Inflammatory macrophage (primary cell): ENCODE measurements at places on chromosomes 4 and X.

DNA sequence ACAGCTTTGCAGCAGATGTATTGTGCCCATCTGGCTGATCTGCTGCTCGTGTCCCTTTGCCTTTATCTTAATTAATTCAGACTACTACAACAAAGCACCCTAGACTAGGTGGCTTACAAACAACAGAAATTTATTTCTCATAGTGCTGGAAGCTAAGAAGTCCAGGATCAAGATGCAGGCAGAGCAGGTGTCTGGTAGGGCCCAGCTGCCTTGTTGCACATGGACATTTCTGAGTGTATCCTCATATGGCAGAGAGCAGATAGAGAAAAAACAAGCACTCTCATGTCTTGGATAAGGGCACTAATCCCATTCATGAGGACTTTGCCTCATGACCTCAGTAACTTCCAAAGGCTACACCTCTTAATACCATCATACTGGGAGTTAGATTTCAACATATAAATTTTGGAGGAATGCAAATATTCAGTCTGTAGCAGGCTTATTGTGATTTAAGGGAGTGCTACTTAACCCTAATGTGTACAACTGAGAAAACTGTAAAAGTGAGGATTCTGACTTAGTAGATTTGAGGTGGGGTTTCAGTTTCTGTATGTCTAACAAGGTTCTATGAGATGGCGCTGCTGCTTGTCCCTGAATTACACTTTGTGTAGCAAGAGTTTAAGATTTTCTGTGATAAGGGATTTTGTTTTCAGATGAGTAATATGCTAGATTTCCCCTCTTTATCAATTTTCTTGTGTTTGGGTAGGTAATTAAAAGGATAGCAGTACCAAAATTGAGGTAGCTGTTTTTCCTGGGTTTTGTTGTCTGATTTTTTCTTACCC, 473.2 kb upstream of the TECRL start:
- DNase-seq: no peak

- no peak for DNase-seq
Measured at GRCh38 chr4:141429933-141430332, 206.4 kb upstream of the IL15 start.

DNA sequence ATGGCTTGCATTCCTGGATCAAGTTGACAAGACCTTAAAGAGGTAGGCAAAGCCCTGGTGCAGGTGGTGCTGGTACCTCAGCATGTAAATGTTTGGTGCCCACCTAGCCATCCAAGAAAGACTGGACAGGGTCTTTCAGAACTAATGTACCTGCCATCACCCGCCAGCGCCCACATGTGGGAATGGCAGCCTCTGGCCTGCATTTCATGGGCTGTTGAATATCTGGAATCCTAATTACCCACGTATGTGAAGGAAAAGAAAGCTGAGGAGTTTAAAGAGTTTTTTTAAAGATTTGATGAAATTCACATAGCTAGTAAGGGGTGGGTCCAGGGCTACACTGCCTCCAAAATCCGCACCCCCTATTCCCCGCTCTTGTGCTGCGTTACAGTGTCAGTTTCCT, 8.6 kb upstream of the CCDC149 start:
- DNase-seq: no peak

DNA sequence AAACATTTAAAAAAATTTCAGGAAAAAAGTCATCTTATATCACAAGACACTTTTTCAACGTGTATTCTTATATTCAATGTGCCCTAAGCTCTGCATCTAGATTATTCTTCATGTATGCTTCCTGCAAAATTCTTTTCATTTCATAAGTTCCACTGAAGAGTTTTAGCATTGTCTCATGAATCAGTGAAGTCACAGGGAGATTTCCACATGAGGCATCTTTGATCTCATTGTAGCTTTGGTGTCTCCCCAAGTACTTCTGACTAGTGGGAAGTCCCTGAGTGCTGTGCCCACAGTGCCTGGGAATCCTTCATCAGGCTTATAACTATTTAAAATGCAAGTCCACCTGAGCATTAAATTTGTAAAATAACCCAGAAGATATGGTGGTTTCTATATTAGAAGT, 123.8 kb downstream of the MAD2L1 start:
- DNase-seq: no peak

GRCh38 chr4:117447925-117448324, 362.5 kb upstream of the TRAM1L1 start:
- DNase-seq: peak; percentile 8

DNA sequence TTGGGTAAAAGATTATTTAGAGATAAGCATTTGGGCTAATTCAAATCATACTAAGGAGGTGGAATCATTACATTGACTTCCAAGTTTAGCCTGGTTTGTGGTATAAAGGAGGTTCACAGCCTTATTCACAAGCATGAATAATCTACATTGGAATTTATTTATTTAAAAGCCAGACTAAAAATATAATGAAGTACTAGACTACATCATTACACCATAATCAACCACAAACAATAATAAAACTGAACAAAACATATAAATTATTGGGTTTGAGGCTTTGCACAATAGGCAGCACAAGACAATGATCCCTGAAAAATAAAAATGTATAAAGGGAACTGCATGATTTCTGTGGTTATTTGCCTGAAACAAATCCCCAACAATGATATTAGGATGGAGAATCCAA, 314.0 kb downstream of the GBA3 start:
- DNase-seq: no peak

DNA sequence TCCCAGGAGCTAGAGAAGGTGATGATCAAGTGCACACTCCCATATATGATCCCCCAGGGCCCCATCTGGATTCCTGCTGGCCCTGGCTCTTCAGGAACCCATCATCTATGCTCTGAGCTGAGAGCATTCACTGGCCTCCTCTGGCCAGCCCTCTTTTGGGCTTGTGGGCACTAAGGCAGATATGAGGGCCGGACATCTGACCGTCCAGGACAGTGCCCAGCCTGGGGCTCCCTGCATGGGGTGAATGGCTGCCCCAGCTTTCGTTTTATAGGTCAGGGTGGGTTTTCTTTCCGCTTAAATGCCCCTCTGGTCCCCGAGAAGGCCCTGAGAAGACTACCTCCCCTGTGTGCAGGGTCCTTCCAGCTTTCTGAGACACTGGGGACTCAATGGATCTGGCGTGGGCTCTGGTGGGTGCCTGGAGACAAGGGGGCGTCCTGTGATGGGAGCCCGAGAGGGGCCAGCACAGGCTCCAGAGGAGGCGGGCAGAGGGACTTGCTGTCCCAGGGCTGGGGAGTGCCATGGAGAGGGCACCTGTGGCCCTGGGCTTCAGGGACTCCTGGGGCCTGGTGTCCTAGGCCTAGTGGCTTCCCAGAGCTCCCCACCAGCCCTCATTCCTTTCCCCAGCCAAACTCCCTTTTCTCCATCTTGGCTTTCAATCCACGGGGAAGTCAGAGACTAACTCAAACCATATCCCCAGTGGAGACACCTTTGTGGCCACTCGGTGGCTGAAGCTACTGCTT, 39.5 kb upstream of the GRPEL1 start:
- no peak for DNase-seq

DNA sequence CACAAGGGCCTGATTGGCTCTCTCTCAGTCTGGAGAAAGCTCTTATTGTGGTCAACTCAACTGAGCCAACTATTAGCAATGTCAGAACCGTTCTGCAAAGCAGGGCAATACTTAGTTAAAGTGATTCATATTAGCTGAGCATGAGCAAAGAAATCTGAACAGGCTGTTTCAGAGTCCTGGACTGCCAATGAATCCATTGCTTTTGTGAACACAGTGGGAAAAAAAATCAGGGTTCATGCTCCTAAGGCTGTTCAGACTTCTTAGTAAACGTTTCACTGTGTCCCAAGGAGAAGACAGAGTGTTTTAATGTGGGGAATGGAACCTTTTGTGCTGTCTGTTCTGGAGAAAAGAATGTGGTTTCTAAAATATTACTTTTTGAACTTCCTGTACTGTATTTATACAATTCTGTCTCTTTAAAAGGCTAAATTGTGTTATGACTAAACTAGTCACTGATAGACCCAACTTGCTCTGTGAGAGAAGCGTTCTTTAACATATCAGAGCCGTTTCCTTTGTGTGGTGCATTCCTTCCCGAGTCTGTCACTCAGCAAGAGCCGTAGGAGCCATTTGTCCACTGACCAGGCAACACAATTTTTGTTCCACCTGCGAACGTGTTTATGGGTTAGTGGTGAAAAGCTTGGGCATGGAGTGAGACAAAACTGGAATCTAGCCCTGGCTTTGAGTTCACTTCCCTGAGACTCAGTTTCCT, 366.1 kb downstream of the FBXO8 start:
- no peak for DNase-seq

- DNase-seq: no peak
Measured at GRCh38 chr4:73596001-73596400, 24.2 kb downstream of the RASSF6 start.

DNA sequence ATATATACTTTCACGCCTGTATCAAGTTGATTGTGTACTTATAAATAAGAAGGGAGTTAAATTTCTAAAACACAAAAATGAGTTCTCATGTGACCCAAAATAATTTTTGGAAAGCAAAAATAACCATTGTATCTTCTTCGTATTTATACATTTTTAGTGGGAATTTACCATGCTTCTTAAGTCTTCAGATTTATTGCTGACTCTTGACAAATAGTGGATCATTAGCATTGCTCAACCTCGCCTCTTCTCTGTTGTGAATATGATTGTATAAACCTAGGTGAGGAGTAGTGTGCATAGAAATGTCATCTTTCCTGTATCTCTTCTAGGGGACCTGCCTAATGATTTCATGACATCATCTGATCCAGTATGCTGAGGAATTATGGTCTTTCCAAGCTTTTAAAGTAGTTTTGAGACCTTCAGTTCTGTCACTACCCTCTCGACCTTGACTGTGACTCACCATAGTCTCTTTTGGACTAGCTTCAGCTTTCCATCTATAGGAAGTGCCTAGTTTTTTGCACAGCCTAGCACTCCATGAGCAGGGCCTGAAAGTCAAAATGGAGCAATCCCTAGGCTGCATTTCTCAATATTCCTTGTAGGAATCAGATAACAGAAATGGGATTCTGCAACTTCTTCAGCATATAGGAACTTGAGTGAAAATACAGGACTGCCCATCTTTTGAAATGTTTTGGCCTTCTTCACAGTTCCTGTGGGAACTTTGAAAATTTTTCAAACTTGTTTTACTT, 157.6 kb downstream of the ARX start:
- peak; percentile 0 for DNase-seq

DNA sequence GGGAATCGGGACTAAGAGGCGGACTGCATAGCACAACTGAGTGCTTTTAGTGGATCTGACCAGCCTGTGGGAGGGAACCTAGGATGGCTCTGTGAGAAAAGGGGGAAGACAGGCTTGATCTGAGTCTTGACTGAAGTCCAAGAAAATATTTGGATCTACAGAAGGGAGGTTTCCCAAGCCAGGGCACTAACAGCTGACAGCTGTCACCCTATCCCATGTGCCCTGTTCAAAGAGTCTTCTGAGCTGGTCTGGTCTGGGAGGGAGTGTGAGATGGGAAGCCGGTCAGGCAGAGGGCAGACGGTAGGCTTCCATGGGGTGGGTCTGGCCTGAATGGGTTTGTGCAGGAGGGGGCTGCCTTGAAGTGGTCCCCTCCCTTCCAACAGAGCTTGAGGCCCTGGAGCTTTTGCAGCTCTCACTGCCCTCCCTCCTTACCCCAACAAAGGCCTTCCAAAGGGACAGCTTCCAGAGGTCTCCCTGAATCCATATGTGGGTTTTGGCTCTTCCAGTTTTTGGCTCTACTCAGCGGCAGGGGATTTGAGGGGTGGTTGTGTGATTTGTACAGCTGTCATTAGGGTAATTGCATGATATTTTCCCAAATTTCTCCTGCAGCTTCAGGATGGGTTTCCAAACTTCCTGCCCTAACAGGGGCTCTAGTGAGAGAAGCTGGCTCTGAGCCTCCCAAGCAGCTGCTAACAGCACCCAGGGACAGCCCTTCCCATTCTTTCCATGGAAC, 643.7 kb downstream of the BCOR start:
- DNase-seq: no peak

- DNase-seq: no peak
Measured at GRCh38 chr4:3874525-3875110, 108.4 kb downstream of the ADRA2C start.
